ENCODE measurements at places on chromosomes 4 and X.
A peak's percentile ranks its signal among the peaks of the same experiment; 100 is the strongest.

DNA sequence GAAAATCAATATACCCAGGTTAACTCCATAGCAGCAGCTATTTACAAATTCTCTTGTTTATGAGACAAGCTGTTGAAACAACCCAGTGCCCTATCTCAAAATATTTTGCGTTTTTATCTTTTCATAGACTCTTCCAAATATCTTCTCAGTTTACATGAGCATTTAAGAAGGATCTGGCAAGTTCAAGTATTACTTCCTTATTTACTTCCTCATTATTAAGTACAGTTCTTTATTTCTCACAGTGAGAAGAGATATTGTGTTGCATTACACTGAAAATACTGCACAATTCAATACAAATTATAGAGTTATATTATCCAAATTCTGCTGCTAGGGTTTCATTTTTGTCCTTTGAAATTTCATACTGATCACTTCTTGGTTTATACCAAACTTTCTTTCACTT, 43.6 kb upstream of the UCP1 start:
- H3K4me1 ChIP-seq = peaks cover 2% of the 10 kb centered on the region
- H3K36me3 ChIP-seq = no peaks in the 10 kb centered on the region
- H3K4me3 ChIP-seq = no peak overlapping the region
- H3K27ac ChIP-seq = no peak overlapping the region
- H3K27me3 ChIP-seq = peaks cover 8% of the 10 kb centered on the region
- no peak for DNase-seq

- H3K4me1 ChIP-seq = no peaks in the 10 kb centered on the region
- no peak overlapping the region for H3K27ac ChIP-seq
- no peaks in the 10 kb centered on the region for H3K27me3 ChIP-seq
- H3K36me3 ChIP-seq = peaks cover 2% of the 10 kb centered on the region
- no peak for DNase-seq
Measured at GRCh38 chr4:53208753-53209152, 157.1 kb downstream of the SCFD2 start.

DNA sequence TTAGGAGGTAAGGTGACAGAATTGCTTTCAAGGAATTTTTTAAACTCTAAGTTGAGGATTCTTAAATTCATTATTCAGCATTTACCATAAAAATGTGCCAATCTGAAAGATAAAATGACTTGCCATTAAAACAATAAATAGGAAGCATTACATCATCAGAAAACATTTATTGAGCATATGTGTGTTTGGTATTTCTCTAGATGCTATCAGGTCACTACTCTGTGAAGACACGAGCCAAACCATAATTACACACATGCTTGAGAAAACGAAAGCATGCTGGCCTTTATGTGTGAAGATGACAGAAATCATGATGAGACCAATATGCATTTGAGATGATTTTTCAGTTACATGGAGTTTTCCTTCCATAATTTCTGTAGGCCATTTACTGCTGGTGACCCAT, 12.3 kb upstream of the IL21 start:
- no peak overlapping the region for H3K4me3 ChIP-seq
- peaks cover 10% of the 10 kb centered on the region for H3K4me1 ChIP-seq
- DNase-seq = no peak
- no peaks in the 10 kb centered on the region for H3K36me3 ChIP-seq
- no peaks in the 10 kb centered on the region for H3K27me3 ChIP-seq

- H3K27me3 ChIP-seq = peaks cover 11% of the 10 kb centered on the region
- H3K27ac ChIP-seq = no peak overlapping the region
- no peak overlapping the region for H3K4me3 ChIP-seq
- H3K36me3 ChIP-seq = peaks cover 12% of the 10 kb centered on the region
Measured at GRCh38 chrX:134547047-134547679, 87.2 kb downstream of the HPRT1 start.

GRCh38 chrX:63809173-63809572, 24.2 kb upstream of the ARHGEF9 start:
- H3K27me3 ChIP-seq = no peaks in the 10 kb centered on the region
- no peaks in the 10 kb centered on the region for H3K4me1 ChIP-seq
- no peak overlapping the region for H3K4me3 ChIP-seq
- no peaks in the 10 kb centered on the region for H3K36me3 ChIP-seq

DNA sequence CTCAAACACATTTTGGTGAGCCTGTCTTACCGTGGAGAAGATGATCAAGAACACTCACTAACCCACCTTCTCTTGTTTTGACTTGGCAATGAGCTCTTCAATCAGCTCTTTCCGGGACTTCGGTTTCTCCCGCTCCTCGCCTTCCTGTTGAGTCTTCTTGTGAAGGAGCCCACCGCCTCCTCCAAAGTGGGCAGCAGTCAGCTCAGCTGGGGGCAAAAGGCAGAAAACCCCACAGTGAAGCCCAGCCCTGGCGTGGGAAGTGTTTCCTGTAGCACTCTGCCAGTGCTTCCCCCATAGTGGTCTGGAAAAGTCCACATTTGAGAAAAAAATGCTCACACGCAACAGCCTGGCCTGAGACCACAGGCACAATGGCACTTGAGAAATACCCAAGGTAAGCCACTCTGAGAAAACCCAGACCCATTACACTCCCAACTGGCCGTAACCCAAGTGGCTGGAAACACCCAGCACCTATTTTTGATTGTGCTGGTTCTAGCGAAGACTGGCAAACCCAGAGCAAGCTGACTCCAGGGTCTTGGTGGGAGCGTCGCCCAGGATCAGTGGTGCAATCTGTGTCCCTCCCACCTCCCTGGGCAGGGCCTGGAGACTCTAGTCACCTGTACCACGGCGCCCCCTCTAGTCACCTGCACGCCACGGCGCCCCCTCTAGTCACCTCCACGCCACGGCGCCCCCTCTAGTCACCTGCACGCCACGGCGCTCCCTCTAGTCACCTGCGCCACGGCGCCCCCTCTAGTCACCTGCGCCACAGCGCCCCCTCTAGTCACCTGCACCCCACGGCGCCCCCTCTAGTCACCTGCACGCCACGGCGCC, 8.6 kb downstream of the NOP14 start:
- no peaks in the 10 kb centered on the region for H3K27me3 ChIP-seq
- DNase-seq = peak; percentile 92
- H3K4me3 ChIP-seq = peak overlapping the region; percentile 43
- peak overlapping the region; percentile 93 for H3K27ac ChIP-seq
- H3K36me3 ChIP-seq = peaks cover 82% of the 10 kb centered on the region

DNA sequence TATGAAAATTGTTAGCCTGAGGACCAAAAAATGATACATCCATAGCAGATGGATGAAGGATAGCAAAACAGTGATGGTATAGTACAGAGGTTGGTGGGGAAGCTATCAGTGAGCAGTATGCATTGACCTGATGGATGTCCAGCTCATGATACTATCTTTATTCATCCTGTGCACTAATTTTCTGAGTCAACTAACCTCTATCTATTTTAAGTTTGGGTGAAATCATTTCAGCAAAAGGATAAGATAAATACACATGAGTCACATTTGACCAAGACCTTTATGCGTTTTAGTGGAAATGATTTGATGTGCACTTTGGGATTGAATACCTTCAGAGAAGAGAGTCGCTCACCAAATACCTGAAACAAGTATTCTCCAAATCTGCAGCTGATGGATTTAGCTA, 351.0 kb upstream of the NR3C2 start:
- H3K4me1 ChIP-seq = no peaks in the 10 kb centered on the region
- no peaks in the 10 kb centered on the region for H3K27me3 ChIP-seq
- no peak for DNase-seq

DNA sequence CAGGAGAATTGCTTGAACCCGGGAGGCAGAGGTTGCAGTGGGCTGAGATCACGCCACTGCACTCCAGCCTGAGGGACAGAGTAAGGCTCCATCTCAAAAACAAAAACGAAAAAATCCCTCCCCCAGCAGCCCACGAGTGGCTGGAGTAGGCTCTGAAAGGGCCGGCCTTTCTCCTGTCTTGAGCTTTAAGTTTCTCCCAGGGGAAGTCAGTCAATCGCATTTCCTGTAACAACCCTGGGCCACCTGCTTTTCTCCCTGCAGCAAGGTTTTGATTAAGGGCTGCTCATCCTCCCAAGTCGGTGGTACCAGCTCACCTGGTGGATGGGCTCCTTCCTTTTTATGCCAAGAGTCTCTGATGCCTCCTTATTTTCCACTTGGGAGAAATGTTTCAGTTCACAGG, 2.0 kb upstream of the NYX start:
- peaks cover 24% of the 10 kb centered on the region for H3K4me1 ChIP-seq
- no peak for DNase-seq
- no peaks in the 10 kb centered on the region for H3K27me3 ChIP-seq
- H3K4me3 ChIP-seq = no peak overlapping the region

GRCh38 chr4:183995570-183995969, 90.5 kb downstream of the STOX2 start:
- no peak overlapping the region for H3K27ac ChIP-seq
- no peaks in the 10 kb centered on the region for H3K4me1 ChIP-seq
- DNase-seq = no peak

DNA sequence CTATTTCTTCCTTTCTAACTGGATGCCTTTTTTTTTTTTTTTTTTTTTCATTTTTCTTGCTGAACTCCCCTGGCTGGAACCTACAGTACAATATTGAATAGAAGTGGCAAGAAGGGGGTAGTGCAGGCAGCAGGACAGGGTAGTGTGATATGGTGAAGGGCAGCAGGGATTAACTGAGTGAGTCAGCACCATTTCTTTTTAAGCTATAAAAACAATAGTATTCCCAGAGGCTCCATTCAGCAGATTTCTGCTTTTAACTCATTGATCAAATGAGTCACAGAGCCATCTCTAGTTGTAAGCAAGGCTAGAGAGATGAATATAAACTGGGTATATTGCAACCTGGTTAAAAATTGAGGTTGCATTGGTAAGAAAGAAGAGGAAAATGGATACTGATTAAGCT, 53.6 kb upstream of the SETD7 start:
- H3K36me3 ChIP-seq = peaks cover 2% of the 10 kb centered on the region
- H3K27ac ChIP-seq = no peak overlapping the region
- H3K27me3 ChIP-seq = peaks cover 10% of the 10 kb centered on the region
- peaks cover 11% of the 10 kb centered on the region for H3K4me1 ChIP-seq

DNA sequence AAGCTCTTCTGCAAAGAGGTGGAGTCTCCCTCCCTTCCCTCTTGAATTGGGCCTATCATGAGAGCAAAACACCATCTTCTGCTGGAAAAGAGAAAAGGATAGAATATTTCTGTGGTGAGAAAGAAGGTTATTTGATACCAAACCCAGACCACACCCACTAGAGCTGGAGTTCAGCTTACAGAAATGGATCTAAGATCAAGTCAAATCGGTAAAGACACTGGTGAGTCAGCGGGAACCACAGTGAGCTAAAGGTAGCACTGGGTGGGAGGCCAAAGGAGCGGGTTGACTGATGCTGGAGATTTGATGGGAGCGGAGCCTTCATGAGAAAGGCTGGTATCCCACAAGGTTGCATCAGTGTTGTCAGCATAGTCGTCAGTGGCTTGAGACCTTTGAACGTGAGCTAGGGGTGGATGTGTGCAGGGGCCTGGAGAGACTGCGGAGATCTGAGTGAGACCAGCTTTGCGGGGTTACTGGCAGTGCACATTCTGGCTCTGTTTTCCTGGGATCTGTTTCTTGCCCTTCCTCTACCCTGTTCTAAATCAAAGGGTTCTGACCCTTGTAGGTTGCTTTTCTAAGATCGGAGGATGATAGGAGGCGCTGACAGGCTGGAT, 106.4 kb upstream of the SCOC start:
- H3K36me3 ChIP-seq = no peaks in the 10 kb centered on the region
- H3K4me3 ChIP-seq = no peak overlapping the region
- no peak overlapping the region for H3K27ac ChIP-seq
- no peaks in the 10 kb centered on the region for H3K4me1 ChIP-seq

DNA sequence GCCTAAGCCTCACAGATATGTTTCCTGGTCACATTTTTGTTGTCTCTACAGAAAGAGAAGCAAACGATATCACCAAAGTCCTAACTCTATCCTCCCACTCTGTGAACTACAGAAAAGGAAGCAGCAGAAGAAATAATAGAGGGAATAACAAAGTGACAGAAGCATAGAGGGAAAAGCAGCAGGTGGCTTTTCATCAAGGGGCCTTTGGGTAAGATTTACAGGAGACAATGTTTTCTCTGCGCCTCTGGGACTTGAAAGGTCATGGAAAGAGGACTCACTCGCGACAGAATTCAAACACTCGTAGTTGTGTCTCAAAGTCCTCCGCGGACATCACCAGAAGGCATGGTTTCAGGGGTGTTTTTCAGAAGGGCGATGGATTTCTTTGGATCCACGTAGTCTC, 66.1 kb downstream of the SORBS2 start:
- no peak overlapping the region for H3K27ac ChIP-seq
- H3K36me3 ChIP-seq = no peaks in the 10 kb centered on the region
- no peaks in the 10 kb centered on the region for H3K27me3 ChIP-seq
- no peak overlapping the region for H3K4me3 ChIP-seq

DNA sequence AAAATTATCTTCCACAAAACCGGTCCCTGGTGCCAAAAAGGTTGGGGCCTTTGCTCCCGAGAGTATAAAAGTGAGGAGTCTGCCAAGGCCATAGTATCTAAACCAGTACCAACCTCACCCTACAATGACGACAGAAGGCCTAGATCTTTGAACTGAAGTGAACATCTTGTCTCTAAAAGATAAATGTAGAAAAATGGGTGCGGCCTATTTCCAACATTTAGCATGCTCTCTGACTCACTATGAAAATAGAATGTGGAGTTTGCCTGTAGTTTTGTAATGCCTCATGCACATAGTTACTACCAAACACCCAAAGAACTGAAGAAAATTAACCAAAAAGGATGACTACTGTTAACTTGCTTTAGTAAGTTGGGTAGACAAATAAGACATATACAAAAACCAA, 218.4 kb downstream of the SLITRK2 start:
- no peaks in the 10 kb centered on the region for H3K27me3 ChIP-seq
- no peak overlapping the region for H3K4me3 ChIP-seq
- no peaks in the 10 kb centered on the region for H3K4me1 ChIP-seq
- DNase-seq = no peak
- H3K36me3 ChIP-seq = no peaks in the 10 kb centered on the region
- H3K27ac ChIP-seq = no peak overlapping the region

- H3K4me3 ChIP-seq = no peak overlapping the region
- no peak overlapping the region for H3K27ac ChIP-seq
- no peaks in the 10 kb centered on the region for H3K27me3 ChIP-seq
- no peaks in the 10 kb centered on the region for H3K36me3 ChIP-seq
- DNase-seq = no peak
- H3K4me1 ChIP-seq = no peaks in the 10 kb centered on the region
Measured at GRCh38 chr4:30757357-30757756, 37.2 kb downstream of the PCDH7 start.

DNA sequence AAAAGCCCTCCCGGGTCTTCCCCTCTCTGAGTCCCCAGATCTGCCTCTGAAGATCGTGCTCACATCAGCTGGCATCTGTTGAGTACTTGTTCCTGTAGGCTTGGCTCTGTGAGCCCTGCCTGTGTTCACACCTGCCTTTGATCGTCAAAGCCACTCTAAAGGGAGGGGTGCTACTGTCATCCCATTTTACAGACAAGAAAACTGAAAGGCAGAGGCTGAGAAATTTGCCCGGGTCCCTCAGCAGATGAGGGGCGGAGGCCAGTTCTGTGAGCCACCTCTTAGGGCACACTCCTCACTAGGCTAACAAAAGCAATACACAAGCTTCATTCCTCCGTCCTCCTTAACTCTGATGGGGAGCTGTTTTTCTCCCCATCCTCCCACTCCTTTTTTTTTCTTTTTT, 655 bp downstream of the CYTL1 start:
- peaks cover 11% of the 10 kb centered on the region for H3K27me3 ChIP-seq
- H3K4me1 ChIP-seq = no peaks in the 10 kb centered on the region
- no peak for DNase-seq
- H3K4me3 ChIP-seq = no peak overlapping the region
